Stomach (tissue), 19 donors: ENCODE measurements at places on chromosomes 7 and 10. TPM values are rescaled to one million over a fixed set of nuclear protein-coding genes. Genes with fewer than 3 reads are reported as not detected.
A peak's percentile ranks its signal among the peaks of the same experiment; 100 is the strongest.

- H3K27me3 ChIP-seq, result no peaks in the 10 kb centered on the region
- DNase-seq, result peak; percentile 31
- peak overlapping the region; percentile 44 for H3K27ac ChIP-seq
- peaks cover 24% of the 10 kb centered on the region for H3K4me1 ChIP-seq
- no peak overlapping the region for H3K4me3 ChIP-seq
- no peaks in the 10 kb centered on the region for H3K36me3 ChIP-seq
These were observed 72.1 kb upstream of the LYZL2 start for GRCh38 chr10:30701451-30702173.

GRCh38 chr10:12639996-12640944 lies 290.9 kb downstream of the CAMK1D start:
- no peaks in the 10 kb centered on the region for H3K36me3 ChIP-seq
- H3K27me3 ChIP-seq, result no peaks in the 10 kb centered on the region
- no peak for DNase-seq

DNA sequence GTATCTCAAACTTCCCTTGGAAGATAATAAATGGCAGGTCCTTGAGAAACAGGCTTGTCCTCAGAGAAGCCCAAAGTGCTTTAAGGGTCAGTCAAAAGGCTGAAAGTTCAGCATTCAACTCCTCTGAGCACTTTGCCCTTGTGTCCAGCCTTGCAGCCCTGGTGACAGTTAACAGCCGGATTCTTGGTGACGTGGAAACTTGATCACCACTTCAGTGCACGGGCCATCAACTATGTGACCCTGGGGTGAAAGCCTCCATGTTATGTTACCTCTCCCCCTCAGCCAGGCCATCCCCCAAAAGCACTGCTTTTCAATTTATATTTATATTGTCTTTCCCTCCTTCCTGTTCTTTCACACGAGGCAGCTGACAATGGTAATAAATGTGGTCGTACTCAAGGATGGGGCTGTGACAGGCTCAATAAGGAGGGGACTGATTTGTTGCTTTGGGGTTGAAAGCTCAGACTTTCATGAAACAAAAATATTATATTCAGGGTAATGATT lies 164.0 kb upstream of the NRP1 start:
- H3K27ac ChIP-seq, result no peak overlapping the region
- H3K4me3 ChIP-seq, result no peak overlapping the region
- H3K36me3 ChIP-seq, result no peaks in the 10 kb centered on the region
- no peak for DNase-seq
- H3K4me1 ChIP-seq, result no peaks in the 10 kb centered on the region
- H3K27me3 ChIP-seq, result no peaks in the 10 kb centered on the region

Gene FFAR4
- not detected for total RNA-seq

- H3K27me3 ChIP-seq, result no peaks in the 10 kb centered on the region
- no peak overlapping the region for H3K27ac ChIP-seq
- no peaks in the 10 kb centered on the region for H3K4me1 ChIP-seq
- DNase-seq, result peak; percentile 9
- H3K4me3 ChIP-seq, result no peak overlapping the region
These were observed 34.1 kb upstream of the ARMC3 start for GRCh38 chr10:22893781-22894180.

DNA sequence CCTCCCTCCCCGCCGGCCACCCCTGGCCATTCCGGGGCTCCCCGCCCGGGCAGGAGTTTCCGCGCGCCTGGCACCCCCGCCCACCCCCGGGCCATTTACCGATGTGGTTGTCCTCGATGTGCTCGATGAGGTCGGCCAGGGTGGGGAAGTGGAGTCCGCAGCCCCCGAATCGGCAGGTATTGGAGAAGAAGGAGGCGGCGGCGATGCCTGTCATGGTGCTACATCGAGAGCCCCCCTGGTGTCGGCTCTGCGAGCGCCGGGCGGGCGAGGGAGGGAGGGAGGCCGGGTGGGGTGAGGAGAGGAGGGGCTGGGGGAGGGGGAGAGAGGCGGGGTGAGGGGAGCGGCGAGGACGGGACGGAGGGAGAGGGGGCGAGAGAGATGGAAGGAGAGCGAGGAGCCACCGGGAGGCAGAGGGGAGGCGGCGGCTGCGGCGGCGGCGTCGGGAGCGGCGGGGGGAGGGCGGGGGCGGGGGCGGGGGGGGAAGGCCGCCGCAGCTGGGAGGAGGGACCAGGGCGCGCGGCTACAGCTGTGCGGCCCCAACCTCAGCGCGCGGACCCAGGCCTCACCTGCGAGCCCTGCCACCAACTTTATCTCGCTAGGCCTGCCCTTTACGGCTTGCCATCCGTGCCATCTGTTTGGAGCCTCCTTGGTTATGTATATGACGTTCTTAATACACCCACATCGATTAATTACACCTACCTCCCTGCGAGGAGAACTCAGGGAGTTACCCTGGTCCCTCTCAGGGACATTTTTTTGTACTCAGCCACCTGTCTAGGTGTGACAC lies at the start of gene JAZF1:
JAZF1 (minus strand) TSS at position 432 of the 784 bp plus-strand sequence.
- H3K4me1 ChIP-seq, result peaks cover 45% of the 10 kb centered on the region
- peak; percentile 38 for DNase-seq
- no peaks in the 10 kb centered on the region for H3K27me3 ChIP-seq

- H3K4me1 ChIP-seq, result peaks cover 15% of the 10 kb centered on the region
- H3K36me3 ChIP-seq, result no peaks in the 10 kb centered on the region
- peak overlapping the region; percentile 6 for H3K4me3 ChIP-seq
- DNase-seq, result peak; percentile 77
- peaks cover 70% of the 10 kb centered on the region for H3K27me3 ChIP-seq
These were observed 51.0 kb upstream of the NKX6-2 start for GRCh38 chr10:132836832-132837540.

DNA sequence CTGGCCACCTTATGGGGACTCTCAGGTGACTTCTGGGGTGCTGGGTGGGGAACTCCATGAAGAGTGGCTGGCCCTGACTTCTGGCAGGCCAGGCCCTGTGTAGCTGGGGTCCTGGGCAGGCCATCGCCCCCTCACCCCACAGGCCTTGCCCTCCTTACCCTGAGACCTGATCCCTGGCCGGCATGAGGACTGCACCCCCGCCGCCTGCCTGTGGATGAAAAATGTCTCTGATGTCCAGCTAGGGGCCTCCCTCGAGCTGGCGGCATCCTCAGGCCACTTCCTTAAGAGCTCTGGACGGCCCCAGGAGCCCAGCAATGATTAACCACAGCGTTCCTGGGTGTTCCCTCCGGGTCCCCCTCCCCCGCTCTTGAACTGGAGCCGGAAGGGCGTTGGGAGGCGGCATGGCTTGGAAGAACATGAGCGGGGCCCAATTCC lies 31.8 kb upstream of the SHH start:
- DNase-seq, result peak; percentile 95
- peaks cover 14% of the 10 kb centered on the region for H3K4me1 ChIP-seq
- H3K36me3 ChIP-seq, result no peaks in the 10 kb centered on the region
- H3K27ac ChIP-seq, result peak overlapping the region; percentile 85

DNA sequence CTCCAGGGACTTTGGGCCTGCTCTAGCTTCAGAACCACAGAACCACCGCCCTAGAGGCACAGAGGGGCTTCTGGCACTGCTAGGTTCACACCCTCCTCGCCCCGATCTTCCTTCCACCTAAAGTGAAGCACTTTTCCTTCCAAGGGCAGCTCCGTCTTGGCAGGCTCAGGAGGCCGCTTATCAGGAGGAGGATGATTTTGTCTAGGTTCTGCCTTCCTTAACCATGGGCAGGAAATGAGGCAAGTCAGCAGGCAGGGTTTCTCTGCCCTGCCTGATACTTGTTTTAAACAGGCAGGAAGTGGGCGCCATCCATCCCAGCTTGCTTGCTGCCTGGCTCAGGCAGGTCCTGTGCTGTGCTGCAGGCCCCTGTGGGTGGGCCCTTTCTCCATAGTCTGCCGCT lies 8.3 kb upstream of the ATP6V0E2 start:
- no peaks in the 10 kb centered on the region for H3K27me3 ChIP-seq
- H3K27ac ChIP-seq, result peak overlapping the region; percentile 49
- no peaks in the 10 kb centered on the region for H3K4me1 ChIP-seq
- H3K4me3 ChIP-seq, result no peak overlapping the region
- DNase-seq, result peak; percentile 47

DNA sequence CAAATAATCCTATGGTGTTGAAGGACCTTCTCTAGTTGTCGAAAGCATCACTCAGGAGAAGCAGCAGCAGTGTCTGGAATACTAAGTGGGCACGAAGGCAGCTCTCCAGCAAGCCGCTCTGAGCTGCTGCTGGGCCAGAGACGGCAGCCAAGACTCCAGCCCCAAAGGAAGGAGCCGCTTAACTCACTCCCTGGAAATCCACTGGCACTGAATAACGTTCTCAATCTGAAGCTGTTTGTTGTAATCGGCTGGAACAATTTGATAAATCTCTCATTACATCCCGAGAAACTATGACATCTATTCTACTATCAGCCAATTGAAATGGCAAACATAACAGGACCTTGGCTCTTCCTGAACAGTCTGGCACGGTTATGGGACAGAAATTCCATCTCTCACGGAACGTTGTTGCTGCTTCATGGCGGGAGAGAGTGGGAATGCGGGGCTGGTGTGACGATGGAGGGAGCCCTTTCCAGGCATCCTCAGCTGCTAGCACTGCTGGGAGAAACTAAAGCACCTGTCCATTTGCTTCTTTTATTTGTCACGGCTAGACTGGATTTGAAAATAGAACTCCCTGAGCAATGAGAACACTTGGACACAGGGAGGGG lies 331.5 kb upstream of the RNF32 start:
- DNase-seq, result peak; percentile 6
- H3K36me3 ChIP-seq, result no peaks in the 10 kb centered on the region
- no peak overlapping the region for H3K4me3 ChIP-seq
- no peak overlapping the region for H3K27ac ChIP-seq
- H3K27me3 ChIP-seq, result no peaks in the 10 kb centered on the region

DNA sequence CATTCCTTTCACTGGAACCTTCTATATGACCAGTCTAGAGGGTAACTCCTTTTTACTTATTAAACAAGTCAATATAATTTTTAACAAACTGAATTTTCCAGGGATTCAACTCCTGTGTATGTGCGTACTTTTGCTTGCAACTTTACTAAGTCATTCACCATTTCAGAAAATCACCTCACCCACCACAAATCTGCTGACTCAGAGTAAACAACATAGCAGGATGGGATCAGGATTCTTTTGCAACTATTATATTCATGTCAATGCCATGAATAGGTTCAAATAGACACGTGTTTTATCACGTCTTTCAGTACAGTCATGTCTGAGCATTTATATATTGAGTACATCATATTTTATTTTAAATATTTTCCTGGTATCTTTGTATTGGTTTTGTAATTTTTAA lies 14.5 kb downstream of the CTTNBP2 start:
- H3K4me3 ChIP-seq, result no peak overlapping the region
- no peak for DNase-seq
- H3K27ac ChIP-seq, result no peak overlapping the region
- no peaks in the 10 kb centered on the region for H3K36me3 ChIP-seq
- no peaks in the 10 kb centered on the region for H3K27me3 ChIP-seq

- H3K4me3 ChIP-seq, result no peak overlapping the region
- H3K27ac ChIP-seq, result no peak overlapping the region
- DNase-seq, result no peak
These were observed 69.2 kb upstream of the INSIG1 start for GRCh38 chr7:155228459-155228845.

Gene CCDC146
- 88.7 TPM for total RNA-seq

DNA sequence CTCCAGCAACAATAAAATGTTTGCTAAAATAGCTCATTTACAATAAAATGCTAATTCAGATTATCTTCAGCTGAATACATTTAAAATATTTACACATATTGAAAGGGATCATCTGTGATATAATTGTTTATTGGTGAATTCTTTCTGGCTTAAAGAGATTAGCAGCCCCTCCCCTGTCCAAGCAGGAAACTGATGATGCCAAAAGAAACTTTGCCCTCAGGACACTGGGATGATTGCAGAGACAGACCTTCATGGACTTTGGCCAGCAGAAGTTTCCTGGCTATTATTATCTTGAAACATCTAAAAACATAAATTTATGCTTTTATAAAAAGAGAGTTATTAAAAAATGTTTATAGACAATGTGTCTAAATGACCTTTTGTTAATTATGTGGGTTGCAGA lies 764.9 kb upstream of the MBL2 start:
- H3K36me3 ChIP-seq, result no peaks in the 10 kb centered on the region
- no peak overlapping the region for H3K27ac ChIP-seq
- H3K4me1 ChIP-seq, result no peaks in the 10 kb centered on the region
- no peak for DNase-seq

GRCh38 chr10:66981361-66982052 lies 55.7 kb downstream of the LRRTM3 start:
- no peak for DNase-seq
- H3K27me3 ChIP-seq, result no peaks in the 10 kb centered on the region
- peaks cover 7% of the 10 kb centered on the region for H3K4me1 ChIP-seq
- H3K27ac ChIP-seq, result no peak overlapping the region

- H3K27me3 ChIP-seq, result no peaks in the 10 kb centered on the region
- no peaks in the 10 kb centered on the region for H3K4me1 ChIP-seq
- DNase-seq, result no peak
- no peak overlapping the region for H3K4me3 ChIP-seq
- H3K27ac ChIP-seq, result no peak overlapping the region
These were observed 41.3 kb upstream of the INHBA start for GRCh38 chr7:41744161-41744560.

DNA sequence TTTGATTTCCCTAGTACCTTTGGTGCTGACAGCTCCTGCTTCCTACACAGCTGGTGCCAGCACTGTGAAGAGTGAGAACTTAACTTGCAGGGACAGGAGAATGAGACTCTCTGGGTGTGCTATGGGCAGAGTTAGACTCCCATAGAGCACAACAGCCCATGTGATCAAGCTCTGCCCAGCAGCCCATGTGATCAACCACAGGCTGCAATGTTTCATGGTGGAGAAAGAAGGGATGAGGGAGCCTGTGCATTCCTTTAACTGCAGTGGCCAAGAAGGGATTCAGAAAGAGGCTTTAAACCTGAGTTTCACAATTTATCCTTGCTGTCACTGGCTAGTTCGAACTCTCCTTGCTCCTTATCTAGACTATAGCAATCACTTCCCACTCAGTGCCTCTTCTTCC lies 10.0 kb upstream of the MEST start:
- peaks cover 3% of the 10 kb centered on the region for H3K27me3 ChIP-seq
- peaks cover 14% of the 10 kb centered on the region for H3K4me1 ChIP-seq
- peak; percentile 29 for DNase-seq

DNA sequence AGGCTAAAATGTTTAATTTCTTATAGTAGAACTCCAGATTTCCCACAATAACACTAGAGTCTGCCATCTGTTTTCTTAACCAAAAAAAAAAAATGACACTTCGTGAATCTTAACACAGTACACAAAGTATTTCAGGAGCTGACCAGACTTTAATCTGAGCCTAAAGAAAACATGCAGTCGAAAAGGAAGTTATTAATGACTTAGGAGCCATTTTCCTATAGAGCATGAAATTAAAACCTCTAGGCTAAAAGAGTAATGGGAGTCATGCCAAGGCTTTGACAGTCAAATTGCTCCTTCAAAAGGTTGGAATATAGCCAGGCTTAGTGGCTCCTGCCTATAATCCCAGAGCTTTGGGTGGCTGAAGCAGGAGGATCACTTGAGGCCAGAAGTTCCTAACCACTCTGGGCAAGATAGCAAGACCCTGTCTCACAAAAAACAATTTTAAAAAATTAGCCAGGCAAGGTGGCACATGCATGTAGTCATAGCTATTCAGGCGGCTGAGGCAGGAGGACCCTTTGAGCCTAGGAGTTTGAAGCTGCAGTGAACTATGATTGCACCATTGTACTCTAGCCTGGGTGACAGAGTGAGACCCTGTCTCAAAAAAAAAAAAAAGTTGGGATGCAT lies 13.6 kb downstream of the MICU1 start:
- peak overlapping the region; percentile 31 for H3K4me3 ChIP-seq
- no peaks in the 10 kb centered on the region for H3K27me3 ChIP-seq
- DNase-seq, result peak; percentile 50
- peaks cover 15% of the 10 kb centered on the region for H3K4me1 ChIP-seq
- H3K27ac ChIP-seq, result peak overlapping the region; percentile 38

- DNase-seq, result no peak
- H3K36me3 ChIP-seq, result no peaks in the 10 kb centered on the region
- no peaks in the 10 kb centered on the region for H3K27me3 ChIP-seq
- no peak overlapping the region for H3K27ac ChIP-seq
- no peak overlapping the region for H3K4me3 ChIP-seq
- no peaks in the 10 kb centered on the region for H3K4me1 ChIP-seq
These were observed 131.5 kb upstream of the JCAD start for GRCh38 chr10:30190577-30191552.
